ENCODE measurements at places on chromosomes 16 and 17.

GRCh38 chr17:17669580-17670235, 11.6 kb upstream of the RAI1 start:
- DNase-seq, result no peak

- no peak for DNase-seq
These were observed 38.8 kb downstream of the SDK2 start for GRCh38 chr17:73605444-73605843.

GRCh38 chr17:70677783-70678647, 508.7 kb downstream of the KCNJ2 start:
- DNase-seq, result no peak

- peak; percentile 10 for DNase-seq
These were observed 1.4 kb upstream of the SPNS2 start for GRCh38 chr17:4497101-4497824.

GRCh38 chr17:54426296-54426886, 474.3 kb upstream of the TOM1L1 start:
- DNase-seq, result peak; percentile 5

GRCh38 chr16:30004424-30004776, 6.4 kb downstream of the DOC2A start:
- DNase-seq, result no peak

DNA sequence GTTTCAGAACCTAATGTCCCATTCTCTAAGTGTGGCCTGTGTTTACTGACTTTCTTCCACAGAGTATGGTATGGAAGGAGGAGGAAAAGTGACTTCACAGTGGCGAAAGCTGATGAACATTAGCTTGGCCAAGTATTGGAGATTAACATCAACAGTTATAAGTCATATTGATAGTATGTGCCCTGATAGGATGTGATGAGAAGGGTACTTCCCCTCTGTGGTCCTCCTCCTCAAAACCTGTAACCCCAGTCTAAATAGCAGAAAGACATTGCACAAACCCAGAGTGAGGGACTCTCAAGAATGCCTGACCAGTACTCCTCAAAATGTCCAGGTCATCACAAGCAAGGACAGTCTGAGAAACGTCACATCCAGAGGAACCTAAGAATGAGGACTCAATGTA, 73.1 kb downstream of the CLEC16A start:
- no peak for DNase-seq

DNA sequence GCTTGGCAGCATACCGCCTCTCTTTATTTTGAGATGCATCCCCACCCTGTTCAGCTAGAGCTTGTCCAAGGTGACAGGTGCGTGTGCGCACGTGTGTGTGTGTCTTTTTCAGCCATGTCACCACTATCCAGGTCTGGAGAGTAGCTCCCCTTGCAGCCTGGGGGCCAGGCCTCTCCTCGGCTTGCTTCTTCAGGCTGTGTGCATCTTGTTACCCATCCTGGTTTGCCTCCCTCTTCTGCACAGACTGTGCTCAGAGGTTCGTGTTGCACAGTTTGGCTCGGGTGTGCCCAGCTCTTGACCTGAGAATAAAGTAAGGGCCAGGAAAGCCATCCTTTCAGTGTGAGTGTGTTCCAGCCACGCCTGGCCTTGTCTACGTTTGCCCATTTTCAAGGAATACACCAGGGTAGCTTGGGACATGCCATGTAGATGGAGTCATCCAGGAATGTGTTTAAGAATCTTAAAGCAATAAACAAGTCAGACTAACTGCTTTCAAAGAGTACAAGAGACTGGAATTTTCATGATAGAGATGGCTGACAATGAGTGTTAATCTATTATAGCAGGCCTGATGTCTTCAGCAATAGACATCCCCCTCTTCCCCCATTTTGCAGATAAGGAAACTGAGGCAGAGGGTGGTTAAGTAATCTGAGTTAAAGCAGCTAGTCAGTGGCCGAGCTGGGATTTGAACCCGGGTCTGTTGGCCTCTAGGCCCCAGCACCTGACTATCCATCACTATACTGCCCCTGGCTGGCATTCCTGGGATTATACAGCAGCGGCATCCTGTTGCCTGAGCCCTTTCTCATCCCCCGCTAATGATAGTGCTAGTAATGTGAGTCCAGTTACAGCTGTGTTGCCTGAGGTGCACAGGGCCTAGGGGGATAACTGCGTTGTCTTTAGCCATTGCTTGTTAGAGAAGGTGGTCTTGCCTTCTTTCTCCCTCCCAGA, 77.9 kb downstream of the KSR1 start:
- peak; percentile 55 for DNase-seq

- DNase-seq, result peak; percentile 69
These were observed 8.4 kb downstream of the SLC16A5 start for GRCh38 chr17:75096082-75096625.

DNA sequence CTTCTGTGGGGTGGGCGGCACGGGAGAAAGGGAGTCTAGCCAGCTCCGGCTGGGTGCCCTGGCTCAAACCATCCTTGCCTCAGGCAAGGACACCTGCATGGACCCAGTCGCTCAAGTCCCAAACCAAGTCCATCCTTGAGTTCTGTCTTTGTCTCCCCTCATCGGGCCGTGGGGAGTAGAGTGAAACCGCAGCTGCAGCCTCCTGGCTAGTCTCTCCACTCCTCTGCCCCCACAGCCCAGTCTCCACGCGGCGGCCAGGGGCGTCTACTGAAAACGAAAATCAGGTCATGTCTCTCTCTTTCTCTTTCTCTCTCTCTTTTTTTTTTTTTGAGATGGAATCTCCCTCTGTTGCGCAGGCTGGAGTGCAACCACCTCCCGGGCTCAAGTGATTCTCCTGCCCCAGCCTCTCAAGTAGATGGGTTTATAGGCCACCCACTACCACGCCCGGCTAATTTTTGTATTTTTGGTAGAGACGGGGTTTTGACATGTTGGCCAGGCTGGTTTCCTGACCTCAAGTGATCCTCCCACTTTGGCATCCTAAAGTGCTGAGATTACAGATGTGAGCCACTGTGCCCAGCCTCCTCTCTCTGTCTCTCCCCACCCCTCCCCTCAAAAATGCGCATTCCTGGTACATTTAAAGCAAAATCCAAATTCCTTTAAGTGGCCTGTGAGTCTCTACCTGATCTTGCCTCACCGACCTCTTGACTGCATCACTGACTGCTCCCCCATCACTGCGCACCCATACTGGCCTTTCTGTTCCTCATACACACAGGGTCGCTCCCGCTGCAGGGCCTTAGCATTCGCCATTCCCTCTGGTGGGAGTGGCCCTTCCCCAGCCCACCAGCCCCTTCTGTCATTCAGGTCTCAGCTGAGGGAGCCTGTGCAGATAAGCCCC, 17.7 kb upstream of the RMI2 start:
- DNase-seq, result no peak

GRCh38 chr16:15866451-15866850, 9.6 kb upstream of the MYH11 start:
- DNase-seq, result no peak

DNA sequence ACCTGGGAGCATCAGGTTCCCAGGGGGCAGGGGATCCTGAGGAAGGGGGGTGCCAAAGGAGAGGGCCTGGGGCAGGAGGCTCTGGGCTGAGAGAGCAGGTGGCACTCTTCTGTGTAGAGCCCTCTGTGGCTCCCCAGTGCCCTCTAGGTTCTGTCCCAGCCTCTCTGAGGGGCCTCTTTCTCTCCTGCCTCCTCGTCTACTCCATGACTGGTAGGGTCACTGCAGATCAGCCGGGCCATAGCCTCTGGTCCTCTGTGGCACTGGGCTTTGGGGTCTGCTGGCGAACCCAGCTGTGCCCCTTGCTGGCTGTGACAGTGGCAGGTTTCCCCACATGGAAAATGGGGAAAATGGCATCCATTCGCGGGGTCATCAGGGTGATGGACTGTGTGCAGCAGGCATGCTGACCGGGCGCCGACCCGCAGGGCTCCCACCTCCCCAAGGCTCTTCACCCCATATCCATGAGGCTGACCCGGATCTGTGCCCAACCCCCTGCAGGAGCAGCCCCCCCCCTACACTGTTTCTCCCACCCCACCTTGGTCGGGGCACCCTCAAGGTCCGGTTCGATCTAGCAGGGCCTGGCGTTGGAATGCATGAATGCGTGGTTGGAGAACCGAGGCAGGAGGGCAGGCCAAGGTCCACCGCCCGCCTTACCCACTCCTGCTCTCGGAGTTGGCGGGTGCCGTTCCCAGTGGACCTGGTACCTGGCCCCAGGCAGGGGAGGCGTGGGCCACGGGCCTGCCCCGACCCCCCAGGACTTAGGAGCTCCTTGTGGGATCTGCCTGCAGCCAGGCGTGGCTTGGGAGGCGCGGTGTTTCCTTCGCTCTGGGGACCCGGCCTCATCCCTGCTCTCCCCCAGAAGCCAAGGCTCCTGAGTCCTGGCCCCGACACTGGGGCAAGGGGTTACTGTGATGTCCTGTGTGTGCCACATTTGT, 6.5 kb downstream of the GLIS2 start:
- no peak for DNase-seq

- no peak for DNase-seq
These were observed 5.9 kb upstream of the MSLN start for GRCh38 chr16:754656-755055.

DNA sequence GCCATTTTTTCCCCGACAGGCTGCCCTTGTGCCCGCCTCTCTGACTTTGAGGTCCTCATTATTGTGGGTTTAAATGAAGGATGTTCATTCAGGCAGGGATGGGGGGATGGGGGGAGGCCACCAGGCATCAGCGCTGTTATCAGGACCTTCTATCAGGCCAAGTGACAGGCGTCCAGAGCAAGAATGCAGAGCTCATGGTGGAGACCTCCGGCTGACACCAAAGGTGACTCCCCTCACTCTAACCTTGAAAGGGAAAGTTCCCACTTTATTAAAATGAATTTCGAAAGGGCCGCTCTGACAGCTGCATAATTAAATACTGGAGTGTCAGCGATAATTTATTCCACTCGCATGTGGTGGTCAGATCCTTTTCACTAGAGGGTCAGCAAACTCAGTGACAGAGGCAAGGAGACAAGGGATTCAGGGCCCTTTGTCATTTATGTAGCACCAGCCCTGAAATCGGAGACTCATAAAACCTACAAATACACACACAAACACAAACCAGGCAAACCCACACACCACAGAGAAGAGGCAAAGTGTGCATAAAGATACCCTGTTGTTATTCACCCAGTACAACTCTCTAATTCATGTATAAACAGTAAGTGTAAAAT, 436.0 kb downstream of the MAF start:
- DNase-seq, result no peak

DNA sequence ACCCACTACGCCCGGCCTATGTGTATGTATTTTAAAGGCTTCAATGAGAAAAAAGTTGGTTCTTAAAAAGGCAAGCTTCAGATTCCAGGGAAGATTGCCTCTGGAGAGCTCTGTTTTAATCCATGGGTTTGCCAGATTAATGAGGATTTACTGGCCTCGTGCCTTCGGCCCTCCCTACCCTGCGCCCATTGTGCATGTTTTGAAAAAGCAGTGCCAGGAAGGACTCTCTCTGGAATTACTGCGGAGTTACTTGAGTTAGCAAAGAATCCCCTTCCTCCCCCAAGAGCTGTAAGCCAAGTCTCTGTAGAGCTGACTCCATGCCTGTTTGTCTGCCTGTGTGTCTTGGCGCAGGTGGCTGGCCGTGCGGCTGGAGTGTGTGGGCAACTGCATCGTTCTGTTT, 98.9 kb downstream of the ABCC6 start:
- no peak for DNase-seq

GRCh38 chr16:48373258-48374029, 11.8 kb downstream of the SIAH1 start:
- DNase-seq, result no peak

DNA sequence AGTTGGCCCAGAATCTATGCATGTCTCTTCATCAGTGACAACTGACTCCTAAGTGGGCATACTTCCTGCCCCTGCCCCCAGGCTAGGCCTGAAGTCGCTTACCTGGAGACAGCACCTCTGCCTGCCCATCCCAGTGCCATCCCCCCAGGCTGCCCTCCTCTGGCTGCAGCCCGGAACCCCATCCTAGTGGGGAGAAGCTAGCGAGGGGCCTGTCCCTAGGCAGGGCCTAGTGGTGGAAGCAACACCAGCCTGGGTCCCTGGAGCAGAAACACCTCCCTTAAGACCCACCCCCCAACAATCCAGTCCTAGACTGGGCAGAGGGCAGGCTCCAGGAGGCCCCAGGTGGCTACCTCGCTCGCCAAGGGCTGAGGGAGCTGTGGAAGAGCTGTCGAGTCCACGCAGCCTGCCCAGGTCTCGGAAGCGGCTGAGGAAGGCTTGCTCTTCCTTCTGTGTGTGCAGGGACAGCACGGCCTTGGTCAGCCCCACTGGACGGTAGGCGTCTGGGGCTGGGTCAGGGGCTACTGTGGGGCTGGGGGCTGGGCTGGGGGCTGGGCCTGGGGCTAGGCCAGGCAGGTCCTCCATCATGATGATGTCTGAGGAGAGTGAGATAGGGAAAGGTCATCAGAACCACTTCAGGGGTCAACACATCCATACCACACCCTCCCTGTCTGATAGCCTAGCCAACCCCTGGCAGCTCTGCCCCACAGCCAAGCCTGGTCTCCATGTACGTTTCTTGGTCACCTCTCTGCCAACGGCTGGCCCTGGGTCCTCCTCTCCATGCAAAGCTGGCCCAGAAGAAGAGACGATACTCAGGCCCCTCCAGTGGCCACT, 7.6 kb downstream of the PER1 start:
- no peak for DNase-seq

GRCh38 chr16:81353895-81354294, 39.1 kb downstream of the GAN start:
- no peak for DNase-seq

GRCh38 chr17:51833620-51834019, 324.9 kb downstream of the CA10 start:
- DNase-seq, result no peak

DNA sequence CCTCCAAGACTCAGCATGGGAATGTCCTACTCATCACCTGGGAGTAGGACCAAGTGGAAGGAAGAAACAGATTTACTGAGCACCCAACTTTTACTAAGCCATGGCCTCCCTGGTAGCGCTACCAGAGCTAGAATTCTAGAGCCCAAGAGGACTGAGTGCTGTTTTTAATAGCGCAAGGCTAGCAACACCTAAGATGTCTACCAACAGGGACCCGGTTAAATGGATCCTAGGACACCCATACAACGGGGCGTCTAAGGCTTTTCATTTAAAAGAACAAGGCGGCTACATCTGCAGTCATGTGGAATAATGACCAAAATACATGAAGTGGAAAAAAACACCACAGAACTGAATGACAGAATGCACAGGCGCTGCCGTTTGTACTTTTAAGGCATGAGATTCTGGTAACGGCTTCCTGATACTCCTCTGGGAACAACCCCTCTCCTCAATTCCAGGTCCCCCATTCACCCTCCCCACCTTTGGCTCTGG, 5.1 kb downstream of the GGA2 start:
- DNase-seq, result no peak

- DNase-seq, result no peak
These were observed 40.9 kb downstream of the LAT start for GRCh38 chr16:29025735-29026134.

DNA sequence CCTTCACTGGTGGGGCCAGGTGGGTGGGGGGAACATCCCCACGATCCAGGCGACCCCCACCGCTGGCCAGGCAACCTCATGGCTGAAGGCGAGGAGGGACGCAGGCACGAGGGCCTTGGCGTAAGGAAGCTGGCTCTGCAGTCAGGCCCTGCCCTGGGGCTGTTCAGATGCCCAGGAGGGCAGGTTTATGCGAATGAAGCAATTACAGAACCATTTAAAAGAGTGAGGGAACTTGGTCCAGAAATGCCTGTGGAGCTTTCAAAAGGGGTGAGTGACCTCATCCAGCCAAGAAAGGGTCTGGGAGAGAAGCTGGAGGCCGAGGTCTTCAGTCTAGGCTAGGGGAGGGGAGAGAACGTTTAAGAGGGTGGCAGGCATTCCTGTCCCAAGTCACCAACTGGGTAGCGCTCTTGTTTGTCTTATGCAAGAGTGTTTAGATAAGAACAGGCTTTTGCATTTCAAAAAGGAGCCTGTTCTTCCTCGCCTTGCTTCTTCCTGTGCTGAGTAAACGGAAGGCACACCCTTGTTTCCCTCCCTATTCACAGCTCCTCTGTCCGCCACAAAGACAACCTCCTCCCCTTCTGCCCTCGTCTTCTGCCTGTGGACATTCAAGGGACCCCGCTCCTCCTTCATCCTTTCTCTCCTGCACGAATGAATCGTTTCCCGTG, 183.5 kb upstream of the SDK2 start:
- no peak for DNase-seq

All from fibroblast of mammary gland (primary cell).